Aorta (tissue), 5 donors: ENCODE measurements at places on chromosomes 5 and 9. TPM values are rescaled to one million over a fixed set of nuclear protein-coding genes. Genes with fewer than 3 reads are reported as not detected.

GCNT4 gene
- total RNA-seq: 5.6 TPM

GRCh38 chr5:112866739-112867138 lies 5.7 kb downstream of the SRP19 start:
- H3K36me3 ChIP-seq: no peaks in the 10 kb centered on the region
- no peaks in the 10 kb centered on the region for H3K27me3 ChIP-seq
- DNase-seq: no peak

PCDHA6 gene
- 0.45 TPM for total RNA-seq

ACSL6 gene
- total RNA-seq: 0.42 TPM

GRCh38 chr9:127953768-127954505 lies 16.3 kb upstream of the DPM2 start:
- H3K27me3 ChIP-seq: no peaks in the 10 kb centered on the region
- no peak overlapping the region for H3K4me3 ChIP-seq
- H3K36me3 ChIP-seq: no peaks in the 10 kb centered on the region
- DNase-seq: no peak

DNA sequence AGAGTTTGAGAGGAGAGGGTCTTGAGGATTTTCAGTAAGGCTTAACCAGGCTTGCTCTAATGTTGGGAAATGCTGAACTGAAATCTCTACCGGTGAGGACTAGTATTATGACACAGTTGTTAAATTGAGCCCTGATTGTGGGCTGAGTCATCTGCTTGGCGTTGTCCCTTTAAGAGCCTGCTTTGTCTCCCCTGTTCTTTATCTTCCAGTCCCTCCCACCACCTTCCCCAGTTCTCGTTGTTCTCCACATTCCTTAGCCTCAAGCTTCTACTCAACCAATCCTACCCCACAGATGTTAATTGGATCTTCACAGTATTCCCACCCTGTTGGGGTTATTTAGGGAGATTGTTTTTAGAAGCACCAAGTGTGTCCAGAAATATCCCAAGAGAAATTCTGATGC lies 57.6 kb downstream of the ANKRD55 start:
- DNase-seq: no peak
- H3K27me3 ChIP-seq: no peaks in the 10 kb centered on the region

LECT2 gene
- not detected for total RNA-seq

PCDHB15 gene
- total RNA-seq: 8.7 TPM

DNA sequence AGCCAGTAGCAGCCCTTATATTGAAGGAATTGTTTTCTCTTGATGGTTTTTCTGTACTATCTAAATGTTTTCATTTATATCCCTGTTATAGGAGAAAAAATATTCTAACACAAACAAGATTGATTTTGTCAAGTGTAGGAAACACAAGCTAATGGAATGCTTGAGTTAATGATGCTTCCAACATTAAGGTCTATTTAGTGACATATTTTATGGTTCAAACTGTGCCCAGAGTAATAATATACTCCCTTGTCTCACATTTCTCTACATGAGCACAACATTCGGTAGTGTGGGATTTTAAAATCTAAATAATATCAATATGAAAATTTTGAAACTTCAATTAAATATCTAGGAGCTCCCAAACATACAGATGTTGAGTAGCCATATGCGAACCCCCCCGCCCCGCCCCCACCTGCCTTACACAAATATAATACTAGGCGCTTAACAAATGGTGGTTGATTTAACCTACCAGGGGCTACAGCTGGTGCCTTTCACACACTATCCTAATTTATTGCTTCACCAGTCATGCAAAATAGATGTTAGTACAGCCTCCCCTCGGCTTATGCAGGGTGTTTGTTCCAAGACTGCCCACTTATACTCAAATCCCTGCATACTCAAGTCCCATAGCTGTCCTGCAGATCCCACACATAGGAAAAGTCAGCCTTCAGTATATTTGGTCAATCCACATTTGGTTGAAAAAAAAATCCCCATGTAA lies 124.1 kb upstream of the ACO1 start:
- no peaks in the 10 kb centered on the region for H3K36me3 ChIP-seq
- H3K4me3 ChIP-seq: no peak overlapping the region
- H3K4me1 ChIP-seq: no peaks in the 10 kb centered on the region

HTR1A gene
- not detected for total RNA-seq

DNA sequence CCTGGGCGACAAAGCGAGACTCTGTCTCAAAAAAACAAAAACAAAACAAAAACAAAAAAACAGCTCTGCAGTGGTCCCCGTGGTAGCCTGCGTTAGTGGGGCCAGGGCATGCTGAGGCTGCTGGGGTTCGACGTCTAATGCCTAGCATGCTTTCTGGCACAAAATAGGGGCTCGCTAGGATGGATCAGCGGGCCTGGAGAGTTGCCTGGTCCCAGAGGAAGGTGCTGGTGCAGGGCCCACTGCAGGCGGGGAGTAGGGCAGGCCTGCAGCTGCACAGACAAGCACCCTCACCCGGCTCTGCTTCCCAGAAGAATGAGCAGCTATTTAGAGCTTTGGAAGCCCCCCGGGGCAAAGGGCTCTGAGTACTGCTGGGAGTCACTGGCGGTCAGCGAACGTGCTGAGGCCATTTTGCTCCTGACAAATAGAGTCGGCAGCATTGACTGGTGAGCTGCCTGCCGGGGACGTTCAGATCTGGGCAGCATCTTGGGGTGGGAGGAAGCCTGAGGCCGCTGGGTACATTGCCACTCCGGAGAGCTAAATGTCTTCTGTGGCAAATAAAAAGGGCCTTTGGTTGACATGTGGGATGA lies 126.7 kb downstream of the OLFM1 start:
- H3K27ac ChIP-seq: no peak overlapping the region
- H3K4me1 ChIP-seq: no peaks in the 10 kb centered on the region
- peak; percentile 34 for DNase-seq
- no peak overlapping the region for H3K4me3 ChIP-seq
- no peaks in the 10 kb centered on the region for H3K27me3 ChIP-seq

DNA sequence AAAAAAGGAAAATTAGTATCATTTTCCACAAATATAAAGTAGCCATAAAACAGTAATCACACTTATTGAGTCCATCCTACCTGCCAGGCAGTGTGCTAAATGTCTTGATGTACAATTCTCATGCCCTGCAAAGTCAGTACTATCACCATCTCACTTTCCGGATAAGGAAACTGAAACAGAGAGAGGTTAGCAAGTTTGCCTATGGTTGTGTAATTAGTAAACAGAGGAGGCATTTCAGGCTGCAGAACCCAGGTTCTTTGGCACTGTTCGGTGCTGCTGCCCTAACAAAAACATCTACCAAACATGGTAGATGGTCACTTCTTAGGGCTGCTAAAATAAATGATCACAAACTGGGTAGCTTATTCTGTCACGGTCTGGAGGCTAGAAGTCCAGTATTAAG lies 22.6 kb downstream of the PLAC8L1 start:
- no peak for DNase-seq
- H3K36me3 ChIP-seq: no peaks in the 10 kb centered on the region
- H3K4me1 ChIP-seq: no peaks in the 10 kb centered on the region
- H3K27me3 ChIP-seq: no peaks in the 10 kb centered on the region
- H3K4me3 ChIP-seq: no peak overlapping the region
- no peak overlapping the region for H3K27ac ChIP-seq
